Tongue (tissue), 3 donors: ENCODE measurements at places on chromosomes 12 and 14. TPM values are rescaled to one million over a fixed set of nuclear protein-coding genes. Genes with fewer than 3 reads are reported as not detected.

GRCh38 chr14:43407706-43408105, 1099.4 kb downstream of the FSCB start:
- DNase-seq: no peak

Gene SERPINA12
- total RNA-seq: not detected

Gene LARP4
- 87.3 TPM for total RNA-seq

- peak; percentile 6 for DNase-seq
These were observed 33.4 kb downstream of the ANO4 start for GRCh38 chr12:100827901-100828520.

DNA sequence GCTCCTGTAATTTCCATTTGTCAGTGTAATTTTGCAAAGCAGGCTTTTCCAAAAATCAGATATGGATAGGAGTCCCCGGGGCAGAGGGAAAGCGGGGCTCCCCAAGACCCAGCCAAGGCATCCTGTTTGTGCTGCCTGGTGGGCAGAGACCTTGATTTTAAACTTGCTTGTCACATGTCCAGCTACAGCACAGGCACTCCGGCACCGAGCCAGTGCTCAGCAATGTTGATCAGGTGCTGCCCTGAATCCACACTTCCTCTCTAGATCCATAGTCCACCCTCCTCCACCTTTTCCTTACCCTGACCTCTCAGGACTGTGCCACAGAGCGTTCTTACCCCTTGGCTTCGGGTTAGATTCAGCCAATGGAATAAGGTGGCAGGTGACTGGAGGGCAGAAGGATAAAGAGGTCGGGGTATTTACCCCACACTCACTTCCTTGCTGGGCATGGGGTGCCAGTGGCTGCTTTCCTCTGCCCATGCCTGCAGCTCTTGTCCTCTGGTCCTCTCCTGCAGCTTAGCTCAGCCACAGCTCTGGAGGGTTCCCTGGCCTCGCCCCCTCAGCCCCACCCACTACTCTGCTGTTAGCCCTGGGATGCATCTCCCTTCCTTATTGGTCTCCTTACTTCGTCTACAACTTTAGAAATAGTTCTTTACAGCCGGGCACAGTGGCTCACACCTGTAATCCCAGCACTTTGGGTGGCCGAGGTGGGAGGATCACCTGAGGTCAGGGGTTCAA, 80.1 kb downstream of the IRF2BPL start:
- no peak for DNase-seq

GRCh38 chr14:100474196-100474595, 113.0 kb downstream of the BEGAIN start:
- no peak for DNase-seq
